Activated CD4-positive, alpha-beta memory T cell treated with anti-CD3 and anti-CD28 coated beads for 36 hours (primary cell): ENCODE measurements at places on chromosomes 2 and 18. TPM values are rescaled to one million over a fixed set of nuclear protein-coding genes. Genes with fewer than 3 reads are reported as not detected.

DCC gene
- not detected for total RNA-seq

DNA sequence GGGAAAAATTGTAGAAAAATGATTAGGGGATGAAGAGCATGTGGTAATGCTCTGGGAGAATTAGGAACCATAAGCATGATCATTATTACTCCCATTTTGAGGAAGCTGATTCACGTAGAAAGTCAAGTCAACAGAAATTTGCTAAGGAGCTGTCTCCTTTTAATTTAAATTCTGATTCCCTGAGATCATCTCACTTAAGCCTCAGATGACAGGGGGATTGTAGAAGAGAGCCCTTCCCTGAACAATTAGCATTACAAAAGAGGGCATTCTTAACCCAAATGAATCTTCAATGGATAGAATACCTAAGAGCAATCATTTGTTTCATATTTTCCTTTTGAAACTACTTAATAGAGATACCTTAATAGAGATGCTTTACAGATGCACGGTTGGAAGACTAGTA is 267.9 kb downstream of the NYAP2 start:
- DNase-seq: no peak
- no peaks in the 10 kb centered on the region for H3K4me1 ChIP-seq
- no peak overlapping the region for H3K27ac ChIP-seq
- H3K36me3 ChIP-seq: no peaks in the 10 kb centered on the region
- H3K27me3 ChIP-seq: peaks cover 7% of the 10 kb centered on the region

DNA sequence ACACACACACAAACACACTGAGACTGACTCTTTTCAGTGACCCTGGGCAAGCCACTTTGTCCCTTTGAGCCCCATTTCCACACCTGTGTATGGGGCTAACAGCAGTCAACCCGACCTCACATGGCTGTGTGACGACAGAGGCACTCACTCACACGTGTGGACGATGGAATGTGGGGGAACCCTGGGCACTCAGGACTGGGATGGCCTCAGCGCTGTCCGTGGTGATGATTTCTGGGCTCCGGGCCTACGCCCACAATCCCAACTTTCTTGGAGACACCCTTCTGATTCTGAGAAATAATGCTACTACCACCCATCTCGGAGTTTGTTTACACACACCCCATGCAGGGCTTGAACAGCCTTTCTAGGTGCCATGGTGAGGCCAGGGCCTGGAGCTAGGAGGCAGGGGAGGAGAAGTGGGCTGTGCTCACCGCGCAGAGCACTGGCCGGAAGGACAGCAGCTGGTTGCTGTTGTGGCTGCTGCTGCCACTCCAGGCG is 1.5 kb downstream of the CRYBA2 start:
- H3K27ac ChIP-seq: no peak overlapping the region
- no peak for DNase-seq
- peaks cover 75% of the 10 kb centered on the region for H3K27me3 ChIP-seq
- H3K36me3 ChIP-seq: no peaks in the 10 kb centered on the region
- peaks cover 2% of the 10 kb centered on the region for H3K4me1 ChIP-seq

DNA sequence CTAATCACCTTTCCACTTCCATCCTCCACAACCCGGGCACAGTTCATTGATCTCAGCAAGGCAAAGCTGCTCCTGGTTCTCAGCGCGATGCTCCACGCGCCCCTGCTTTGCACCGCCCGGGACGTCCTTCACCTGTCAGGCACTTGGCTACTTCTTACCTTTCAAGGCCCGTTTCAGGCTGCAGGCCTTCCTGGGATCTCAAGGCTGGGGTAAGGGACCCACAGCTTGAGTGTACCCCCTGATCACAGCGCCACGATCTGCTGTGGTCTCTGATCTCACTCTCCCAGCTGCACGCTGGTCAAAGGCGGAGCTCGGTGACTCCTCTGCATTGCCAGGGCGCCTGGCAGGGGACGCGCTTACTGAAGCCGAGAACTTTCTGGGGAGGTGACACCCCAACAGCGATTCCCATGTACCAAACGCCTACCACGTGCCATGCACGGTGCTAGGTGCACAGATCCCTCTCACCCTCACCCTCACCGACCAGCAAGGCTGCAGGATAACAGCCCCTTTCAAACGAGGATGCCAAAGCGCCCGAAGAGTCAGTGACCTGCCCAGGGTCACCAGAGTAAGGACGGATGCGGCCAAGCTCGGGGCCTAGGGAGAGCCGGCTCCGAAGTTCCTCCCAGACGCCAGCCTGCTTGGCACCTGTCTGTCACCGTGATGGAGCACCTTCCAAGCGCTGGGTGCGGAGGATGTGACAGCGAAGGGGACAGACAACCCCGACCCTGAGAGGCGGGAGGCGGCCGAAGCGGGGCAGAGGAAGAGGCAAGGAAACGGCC is 818 bp downstream of the ITGB1BP1 start:
- peak; percentile 73 for DNase-seq
- peaks cover 19% of the 10 kb centered on the region for H3K36me3 ChIP-seq
- H3K4me3 ChIP-seq: peak overlapping the region; percentile 87
- H3K27ac ChIP-seq: peak overlapping the region; percentile 88
- H3K4me1 ChIP-seq: peaks cover 41% of the 10 kb centered on the region

GRCh38 chr2:48009256-48009655 is 103.0 kb upstream of the FBXO11 start:
- peaks cover 2% of the 10 kb centered on the region for H3K27me3 ChIP-seq
- no peak overlapping the region for H3K4me3 ChIP-seq
- H3K36me3 ChIP-seq: no peaks in the 10 kb centered on the region
- no peak overlapping the region for H3K27ac ChIP-seq
- no peak for DNase-seq

GRCh38 chr2:37583867-37584266 is 87.6 kb downstream of the CDC42EP3 start:
- H3K36me3 ChIP-seq: peaks cover 4% of the 10 kb centered on the region
- H3K4me3 ChIP-seq: no peak overlapping the region
- no peak for DNase-seq
- H3K4me1 ChIP-seq: peaks cover 83% of the 10 kb centered on the region
- no peaks in the 10 kb centered on the region for H3K27me3 ChIP-seq
- peak overlapping the region; percentile 1 for H3K27ac ChIP-seq
